ENCODE measurements at places on chromosomes 4 and X.
A peak's percentile ranks its signal among the peaks of the same experiment; 100 is the strongest.

GRCh38 chr4:24921491-24921890 lies 8.6 kb upstream of the CCDC149 start:
- no peak for DNase-seq

DNA sequence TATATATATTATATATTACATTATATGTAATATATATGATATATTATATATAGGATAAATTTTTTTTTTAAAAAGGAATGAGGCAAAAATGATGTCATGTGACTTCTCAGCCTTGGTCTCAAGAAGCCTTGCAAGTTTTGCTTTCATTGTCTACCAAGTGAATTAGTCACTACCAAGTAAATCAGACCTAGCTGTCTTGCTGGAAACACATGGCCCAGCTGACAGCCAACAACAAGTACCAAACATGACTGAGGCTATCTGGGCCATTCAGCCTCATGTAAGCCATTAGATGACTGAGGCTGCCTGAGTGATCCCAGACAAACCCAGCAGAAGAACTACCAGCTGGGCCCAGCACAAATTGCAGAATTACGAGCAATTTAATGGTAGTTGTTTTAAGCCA lies 44.9 kb downstream of the HAND2 start:
- DNase-seq = no peak

- DNase-seq = peak; percentile 5
Observed at GRCh38 chr4:136841526-136841925, 690.8 kb downstream of the PCDH18 start.

- DNase-seq = no peak
Observed at GRCh38 chr4:42306221-42307109, 90.8 kb upstream of the SHISA3 start.

DNA sequence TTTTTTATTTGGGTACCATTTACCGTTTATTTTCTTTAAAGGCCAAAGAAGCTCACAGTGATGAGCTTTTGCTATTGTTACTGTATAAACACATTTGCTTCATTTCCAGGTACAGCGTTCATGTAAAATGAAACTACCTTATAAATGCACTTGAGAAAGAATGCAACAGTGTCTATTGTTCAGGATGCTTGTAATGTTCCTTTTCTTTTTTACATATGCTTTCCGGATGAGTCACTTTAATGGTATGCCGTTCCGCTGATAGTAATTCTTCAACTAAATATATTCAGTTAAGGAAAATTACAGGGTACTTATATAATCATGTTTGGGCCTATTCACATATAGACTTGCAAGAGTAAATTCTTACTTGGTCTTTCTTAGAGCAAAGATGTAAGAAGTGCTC lies 354.9 kb downstream of the RPA4 start:
- no peak for DNase-seq

GRCh38 chr4:101862595-101862994 lies 72.1 kb downstream of the BANK1 start:
- no peak for DNase-seq

DNA sequence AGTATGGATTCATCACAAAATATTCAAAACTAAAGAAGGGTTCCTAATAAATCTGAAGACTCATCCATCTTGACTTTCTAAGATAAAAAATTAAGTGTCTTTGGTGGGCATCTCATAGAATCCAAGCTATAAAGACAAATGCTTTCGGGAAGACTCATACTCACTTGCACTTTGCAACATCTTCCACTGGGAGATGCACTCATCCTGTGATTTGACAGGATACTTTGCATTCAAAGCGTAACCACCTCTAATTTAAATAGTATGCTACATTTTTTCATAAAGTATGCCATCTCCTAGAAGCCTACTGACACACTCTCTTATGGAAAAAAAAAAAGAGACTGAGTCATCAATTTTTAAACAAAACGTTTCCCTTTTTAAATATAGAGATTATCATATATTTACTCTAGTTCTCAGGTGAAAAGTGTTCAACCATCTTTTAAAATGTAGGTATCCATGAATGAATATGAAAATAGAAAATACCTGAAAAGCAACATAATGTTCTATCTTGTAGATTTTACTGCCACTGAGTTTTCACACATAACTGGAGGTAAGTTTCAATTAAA lies 119.6 kb downstream of the KLHL13 start:
- peak; percentile 1 for DNase-seq

Data from GM20000 (cell line).